ENCODE measurements at places on chromosomes 5 and 9.

DNA sequence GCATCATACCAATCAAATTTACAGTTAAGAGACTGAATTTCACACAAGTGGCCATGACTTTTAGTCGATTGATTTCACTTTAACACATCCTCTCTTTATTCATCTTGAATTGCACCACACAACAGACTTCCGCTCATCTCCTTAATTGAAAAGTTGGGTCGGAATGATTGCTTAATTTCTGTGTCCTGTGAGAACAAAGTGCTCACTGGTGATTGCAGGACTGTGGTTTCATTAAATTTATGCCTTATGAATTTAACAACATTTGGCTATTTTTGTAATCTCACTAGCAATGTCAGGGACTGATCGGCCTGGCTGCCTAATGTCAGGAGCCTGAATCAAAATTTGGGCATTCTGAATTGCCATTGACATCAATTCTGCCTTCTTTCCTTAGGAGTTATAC is 1447.3 kb upstream of the ACO1 start:
- DNase-seq, result no peak

DNA sequence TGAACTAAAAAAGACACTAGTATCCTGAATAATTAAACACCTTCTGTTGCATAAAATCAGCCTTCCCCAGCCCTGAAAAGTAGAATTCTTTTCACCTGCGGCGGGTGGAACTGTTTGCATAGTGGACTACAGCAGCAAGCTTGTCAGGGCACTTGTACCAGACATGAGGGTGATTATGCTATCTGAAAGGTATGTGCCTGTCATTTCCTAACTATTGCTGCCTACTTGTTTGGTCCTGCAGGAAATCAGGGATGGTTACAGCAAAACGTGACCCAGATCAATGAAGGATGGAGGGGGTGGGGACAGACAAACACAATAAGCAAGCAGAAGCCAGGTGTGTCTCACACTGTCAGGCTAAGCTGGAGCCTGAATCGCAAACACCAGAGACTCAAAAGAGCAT is 385.6 kb downstream of the MLLT3 start:
- no peak for DNase-seq

DNA sequence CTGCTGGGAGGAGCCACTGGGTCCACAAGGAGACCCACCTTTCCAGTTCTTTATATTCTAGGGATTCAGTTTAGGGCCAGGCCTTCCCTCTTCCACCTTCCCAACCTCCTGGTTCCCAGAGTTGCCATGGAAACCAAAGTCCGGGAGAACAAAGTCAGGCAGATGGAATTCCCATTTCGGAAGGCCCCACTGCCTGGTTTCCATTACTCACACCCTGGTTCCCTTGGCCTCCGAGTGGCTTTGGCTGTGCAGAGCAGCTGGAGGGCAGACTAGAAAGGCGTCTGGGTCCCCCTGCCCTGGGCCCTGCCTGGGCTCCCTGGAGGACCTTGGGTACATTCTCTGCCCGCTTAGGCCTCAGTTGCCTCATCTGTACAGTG is 136.1 kb downstream of the RGS3 start:
- DNase-seq, result no peak

DNA sequence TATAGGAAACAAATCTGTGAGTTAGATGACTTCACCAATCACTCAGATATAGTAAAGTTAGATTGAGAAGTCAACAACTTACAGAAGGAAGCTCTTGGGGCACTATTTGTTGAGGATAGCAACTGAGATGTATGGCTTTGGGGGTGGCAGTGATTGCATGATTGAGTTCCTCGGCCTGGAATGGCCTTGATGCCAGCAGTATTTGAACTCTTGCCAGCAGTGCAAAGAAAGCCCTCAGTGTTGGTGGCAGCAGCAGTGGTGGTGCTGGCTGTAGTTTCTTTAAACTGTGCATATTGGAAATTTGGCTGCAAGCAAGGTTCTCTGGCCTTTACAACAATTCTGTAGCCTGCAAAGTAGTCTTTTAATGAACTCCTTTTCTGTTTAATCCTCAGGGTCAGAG is 41.4 kb upstream of the PJA2 start:
- DNase-seq, result no peak

- peak; percentile 83 for DNase-seq
Observed at GRCh38 chr9:134443174-134444037, 117.2 kb downstream of the RXRA start.

GRCh38 chr5:179599566-179599965 is 23.9 kb downstream of the HNRNPH1 start:
- no peak for DNase-seq

DNA sequence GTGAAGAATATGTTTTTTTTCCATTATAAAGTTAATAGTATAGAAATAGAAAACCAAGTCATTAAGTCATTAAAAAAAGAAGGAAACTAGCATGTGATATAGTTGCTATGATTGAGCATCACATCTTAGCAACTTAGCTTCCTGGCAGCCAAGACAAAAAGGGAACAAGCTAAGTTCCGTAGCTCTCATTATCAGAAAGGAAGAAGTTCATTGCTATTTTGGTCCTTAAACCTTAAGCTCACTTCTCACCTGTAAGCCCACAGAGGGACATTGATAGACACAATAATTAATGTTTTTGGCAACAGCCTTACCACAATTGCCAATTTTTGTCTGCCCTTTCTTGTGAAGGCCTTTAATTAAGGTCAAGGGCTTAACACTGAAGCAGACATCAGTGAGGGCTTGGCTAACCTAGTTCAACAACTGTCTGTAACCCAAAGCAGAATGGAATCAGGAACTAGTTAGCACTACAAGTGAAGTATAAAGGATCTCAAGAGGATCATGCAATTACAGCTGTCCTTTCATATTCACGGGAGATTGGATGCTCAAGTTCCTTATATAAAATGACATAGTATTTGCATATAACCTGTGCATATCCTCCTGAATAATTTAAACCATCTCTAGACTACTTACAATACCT is 24.0 kb upstream of the KLF4 start:
- no peak for DNase-seq

DNA sequence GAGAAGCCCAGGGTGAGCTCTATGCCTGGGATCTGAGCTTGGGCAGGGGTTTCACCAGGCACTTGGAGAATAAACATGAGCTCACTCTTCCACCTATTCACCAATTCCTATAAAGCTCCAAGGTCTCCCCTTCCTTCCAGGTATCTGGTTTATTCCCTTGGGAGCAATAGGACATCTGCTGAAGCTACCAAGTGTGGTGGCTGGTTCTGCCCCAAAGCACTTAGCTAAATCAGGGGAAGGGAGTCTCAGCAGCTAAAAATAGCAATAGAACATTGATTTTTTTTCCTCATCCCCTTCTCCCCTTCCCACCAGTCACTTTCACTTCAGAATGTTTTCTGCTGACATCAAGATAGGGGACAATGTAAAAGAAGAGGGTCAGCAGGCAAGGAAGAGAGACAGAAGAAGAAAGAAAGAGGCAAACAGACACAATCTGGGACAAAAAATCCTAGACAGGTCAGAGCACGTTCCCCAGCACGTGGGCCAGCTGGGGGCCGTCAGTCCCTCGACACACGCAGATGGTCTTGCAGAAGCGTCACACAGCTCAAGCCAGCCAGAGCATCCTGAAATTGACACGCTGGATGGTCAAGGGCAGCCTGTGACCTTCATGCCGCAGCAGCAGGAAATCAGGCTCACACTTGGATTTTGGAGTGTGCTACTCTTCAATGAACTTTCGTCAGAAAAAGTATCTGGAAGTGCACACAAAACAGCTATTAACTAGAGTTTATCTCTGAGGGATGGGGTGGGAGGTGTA is 176.0 kb downstream of the ZNF608 start:
- DNase-seq, result no peak

DNA sequence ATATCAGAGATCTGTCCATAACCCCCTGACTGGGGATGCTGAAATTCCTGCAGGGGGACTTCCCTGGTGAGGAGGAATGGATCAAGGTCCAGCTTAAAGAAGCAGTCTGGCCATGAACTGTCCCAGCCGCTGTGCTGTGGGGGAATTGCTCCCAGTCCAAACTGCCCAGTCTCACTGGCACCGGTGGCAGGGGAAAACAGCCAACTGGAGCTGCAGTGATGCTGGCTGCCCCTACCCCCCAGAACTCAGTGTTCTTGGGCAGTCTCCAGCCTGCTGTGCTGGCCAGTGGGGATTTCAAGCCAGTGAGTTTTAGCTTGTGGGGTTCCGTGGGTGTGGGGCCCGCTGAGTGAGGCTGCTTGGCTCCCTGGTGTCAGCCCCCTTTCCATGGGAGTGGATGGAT is 306.5 kb upstream of the RPS23 start:
- no peak for DNase-seq

DNA sequence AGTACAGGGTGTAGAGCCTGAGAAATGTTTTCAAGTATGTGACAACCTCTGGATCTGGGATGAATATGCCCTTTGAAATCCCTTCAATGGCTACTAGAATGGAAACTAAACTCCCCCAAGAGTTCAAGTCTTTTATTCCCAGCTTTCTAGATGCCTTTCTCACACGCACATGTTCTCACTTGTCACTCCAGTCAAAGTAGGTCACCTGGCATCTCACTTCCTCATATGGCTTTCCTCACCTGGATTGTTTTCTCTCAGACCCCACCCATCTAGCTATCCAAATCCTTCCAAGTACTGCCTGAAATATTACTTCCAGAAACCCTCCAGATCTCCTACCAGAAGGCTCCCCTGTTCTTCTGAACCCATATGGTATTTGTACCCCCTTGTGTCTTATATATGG is 615.4 kb upstream of the KLF4 start:
- DNase-seq, result no peak

DNA sequence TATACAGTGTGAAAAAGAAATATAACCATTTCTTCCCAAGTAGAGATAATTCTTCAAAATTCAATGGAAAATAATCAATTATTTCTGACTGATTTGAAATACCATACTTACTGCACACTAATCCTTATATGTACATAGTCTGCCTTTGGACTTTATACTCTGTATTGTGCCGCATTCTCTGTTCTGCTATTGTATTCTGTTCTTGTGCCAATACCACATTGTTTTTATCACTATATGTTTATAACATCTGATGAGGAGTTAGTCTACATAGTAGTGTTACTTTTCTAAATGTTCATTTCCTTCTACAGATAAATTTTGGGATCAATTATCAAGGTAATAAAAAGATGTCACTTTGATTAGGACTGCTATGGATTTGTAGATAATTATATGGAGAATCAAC is 16.7 kb upstream of the ZNF462 start:
- DNase-seq, result no peak

GRCh38 chr9:137820161-137820855 is 57.3 kb upstream of the CACNA1B start:
- no peak for DNase-seq

DNA sequence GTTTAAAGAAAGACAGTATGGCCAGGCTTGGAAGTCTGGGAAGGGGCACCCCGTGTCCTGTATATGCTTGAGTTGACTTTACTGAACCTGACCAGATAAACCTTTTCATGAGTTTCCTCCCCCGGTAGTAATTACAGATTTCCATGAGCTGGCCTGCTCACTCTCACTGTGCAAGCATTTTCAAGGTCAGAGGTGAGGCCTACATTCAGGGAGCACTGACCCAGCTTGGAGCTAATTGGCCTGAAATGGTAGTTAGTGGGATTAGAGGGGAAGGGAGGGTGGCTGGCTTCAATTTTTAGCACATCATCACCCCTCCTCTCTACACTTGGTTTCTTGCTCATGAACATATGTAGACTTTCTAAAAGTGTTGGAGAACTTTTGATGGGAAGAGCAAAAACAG is 99.2 kb downstream of the PSAT1 start:
- DNase-seq, result no peak

GRCh38 chr9:121297389-121297788 is 29.4 kb downstream of the GSN start:
- DNase-seq, result no peak

DNA sequence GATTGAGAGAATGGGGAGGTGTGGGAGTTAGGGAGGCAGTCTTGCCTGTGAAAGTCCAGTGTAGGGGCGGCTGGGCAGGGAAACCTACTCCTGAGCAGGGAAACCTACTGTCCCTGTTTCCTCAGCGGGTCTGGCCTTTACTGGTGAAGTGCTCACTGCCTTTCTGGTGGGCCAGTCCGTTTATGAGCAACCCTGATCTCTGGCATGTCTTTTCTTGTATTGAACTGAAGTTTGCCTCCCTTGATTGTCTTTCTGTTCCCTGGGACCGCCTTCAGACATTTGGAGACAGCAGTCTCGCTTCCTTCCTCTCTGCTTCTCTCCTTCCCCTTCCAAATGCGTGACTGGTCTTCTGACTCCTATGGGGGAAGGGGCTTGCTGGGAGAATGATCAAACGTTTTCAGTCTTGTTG is 2.9 kb downstream of the SNX18 start:
- DNase-seq, result no peak

DNA sequence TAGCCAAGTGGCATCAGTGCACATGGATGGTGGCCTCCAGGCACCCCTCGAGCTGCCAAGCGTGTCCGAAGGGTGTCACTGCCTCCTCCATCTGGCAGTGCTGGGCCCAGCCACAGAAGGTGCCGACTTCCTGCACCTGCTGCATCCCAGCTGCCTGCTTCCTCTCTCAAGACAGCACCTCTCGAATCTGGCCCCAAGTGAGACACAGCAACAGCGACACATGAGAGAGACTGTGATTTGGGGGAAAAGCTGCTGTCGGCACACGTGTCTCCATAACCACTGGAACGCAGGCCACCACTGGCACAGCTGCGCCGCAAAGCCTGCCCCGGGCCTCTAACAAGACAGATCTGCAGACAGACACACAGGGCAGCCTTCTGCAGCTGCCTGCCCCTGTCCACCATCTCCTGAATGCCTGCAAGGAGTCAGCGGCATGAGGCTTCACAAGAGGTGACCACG is 8.8 kb downstream of the CLPTM1L start:
- peak; percentile 97 for DNase-seq

DNA sequence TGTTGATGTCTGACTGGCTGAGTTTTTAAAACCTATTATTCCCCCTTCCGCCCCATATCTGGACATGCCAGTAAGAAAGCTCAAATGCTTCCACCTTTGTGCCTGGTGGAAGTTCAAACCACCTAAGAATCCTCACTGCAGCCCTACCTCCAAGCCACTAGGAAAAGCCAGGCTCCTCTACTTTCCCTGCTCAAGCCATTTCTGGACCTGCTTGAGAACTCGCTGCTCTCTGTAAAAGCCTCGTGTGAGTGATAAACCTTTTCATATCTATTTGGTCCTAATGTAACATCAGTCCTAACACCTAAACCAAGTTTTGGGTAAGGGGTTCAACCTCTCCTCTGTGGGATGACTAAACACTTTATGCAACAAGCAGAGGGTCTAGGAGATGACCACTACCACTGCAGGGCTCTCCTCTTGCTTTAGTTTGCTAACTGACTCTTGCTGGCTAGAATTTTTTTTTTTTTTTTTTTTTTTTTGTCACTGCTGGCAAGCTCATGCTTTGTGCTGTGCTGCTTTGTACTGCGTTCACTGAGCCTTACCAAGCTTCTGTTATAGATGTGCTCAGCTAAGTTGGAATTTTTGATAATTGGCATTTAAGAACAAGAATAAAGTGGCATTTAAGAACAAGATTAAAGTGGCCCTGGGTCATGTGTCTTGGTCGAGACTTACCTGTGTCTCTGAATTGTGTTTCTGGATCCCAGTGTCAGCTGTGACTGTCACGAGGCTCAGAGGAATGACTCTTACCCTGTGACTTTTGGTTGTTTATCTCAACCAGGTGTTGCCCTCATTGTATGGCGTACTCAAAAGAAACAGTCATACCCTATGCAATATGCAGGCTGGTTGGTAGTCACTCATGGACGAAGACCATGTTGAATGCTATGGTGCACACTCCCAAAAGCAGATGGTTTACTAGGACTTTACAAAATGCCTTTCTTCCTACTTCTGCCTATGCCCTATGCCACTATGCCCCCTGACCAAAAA is 19.5 kb downstream of the TRIM32 start:
- DNase-seq, result no peak

- no peak for DNase-seq
Observed at GRCh38 chr9:211036-211435, 3.6 kb upstream of the DOCK8 start.
